T-cell (primary cell): ENCODE measurements at places on chromosomes 5 and 9. TPM values are rescaled to one million over a fixed set of nuclear protein-coding genes. Genes with fewer than 3 reads are reported as not detected.

DNA sequence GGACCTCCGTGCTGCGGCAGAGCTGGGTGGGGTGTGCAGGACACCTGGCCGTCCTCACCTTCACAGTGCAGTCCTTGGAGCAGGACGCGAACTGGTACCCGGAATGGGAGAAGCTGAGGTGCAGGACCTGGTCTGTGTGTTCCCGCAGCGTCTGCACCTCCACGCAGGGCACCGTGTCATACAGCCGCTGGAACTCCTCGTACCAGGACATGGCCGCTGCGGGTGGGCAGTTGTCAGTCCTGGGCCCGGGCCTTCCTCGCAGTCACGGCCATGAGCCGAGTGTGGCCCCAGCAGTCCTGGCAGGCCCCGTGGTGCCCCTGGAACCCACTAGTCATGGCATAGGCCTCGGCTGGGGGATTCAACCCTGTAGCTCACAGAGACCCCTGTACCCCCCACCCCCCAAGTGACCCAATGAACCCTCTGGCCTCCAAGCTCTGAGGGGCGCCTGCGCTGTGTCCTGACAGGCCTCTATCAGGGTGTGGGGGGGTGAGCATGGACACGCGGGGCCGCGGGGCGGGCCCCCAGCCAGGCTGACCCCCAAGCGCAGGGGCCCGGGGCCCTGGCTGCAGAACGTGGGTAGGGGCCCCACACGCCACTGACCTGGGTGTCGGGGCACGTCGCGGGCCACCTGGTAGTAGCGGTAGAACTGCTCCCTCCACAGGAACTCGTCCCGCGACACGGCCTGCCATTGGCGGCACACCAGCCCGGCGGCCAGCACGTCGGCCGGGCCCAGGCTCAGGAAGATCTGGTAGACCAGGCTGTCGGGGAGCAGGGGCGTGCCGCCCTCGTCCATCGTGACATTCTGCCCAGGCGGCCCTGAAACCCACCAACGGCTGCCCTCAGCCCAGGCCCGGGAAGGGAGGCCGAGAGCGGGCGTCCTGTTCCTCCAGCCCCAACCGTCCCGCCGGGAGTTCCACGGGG is 987 bp downstream of the FBXW5 start:
- peaks cover 22% of the 10 kb centered on the region for H3K36me3 ChIP-seq
- peak overlapping the region; percentile 80 for H3K4me3 ChIP-seq
- no peaks in the 10 kb centered on the region for H3K27me3 ChIP-seq
- peaks cover 54% of the 10 kb centered on the region for H3K4me1 ChIP-seq

CA9 gene
- total RNA-seq: 0.19 TPM

GRCh38 chr5:93890657-93891056 is 149.3 kb upstream of the POU5F2 start:
- H3K4me3 ChIP-seq: no peak overlapping the region
- no peaks in the 10 kb centered on the region for H3K36me3 ChIP-seq
- H3K27ac ChIP-seq: no peak overlapping the region
- no peaks in the 10 kb centered on the region for H3K4me1 ChIP-seq

DNA sequence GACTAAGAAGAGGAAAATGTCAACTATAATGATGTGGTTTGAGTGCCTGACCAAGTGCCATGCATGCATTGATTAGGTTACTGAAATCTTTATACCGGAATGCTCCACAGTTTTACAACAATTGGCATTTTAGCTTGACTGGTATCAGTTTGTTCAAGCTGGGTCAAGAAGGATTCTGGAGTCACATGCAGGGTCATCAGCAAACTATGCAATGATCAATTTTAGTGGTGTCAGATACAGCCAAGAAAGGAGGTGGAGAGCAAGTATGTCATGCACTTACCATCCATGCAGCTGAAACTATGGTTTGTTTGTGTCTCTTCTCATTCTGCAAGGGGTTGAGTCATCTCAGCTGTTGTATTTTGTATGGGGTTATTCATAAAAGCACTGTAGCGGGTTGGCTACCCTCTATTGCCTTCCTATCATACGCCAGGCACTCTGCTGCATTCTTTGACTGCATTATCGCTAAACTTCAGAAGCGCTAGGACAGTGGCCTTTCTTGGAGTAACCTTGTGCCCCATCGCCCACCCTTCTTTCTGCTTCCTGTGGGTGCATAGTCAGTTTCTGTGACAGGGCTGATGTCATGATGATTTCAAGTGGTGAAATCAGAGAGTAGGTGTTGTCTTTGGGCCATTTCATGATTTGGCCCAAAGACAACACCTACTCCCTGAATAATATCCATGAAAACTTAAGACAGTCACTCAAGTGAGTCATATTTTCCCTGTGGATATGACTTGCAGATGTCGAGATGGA is 145.4 kb downstream of the MTX3 start:
- DNase-seq: no peak
- no peak overlapping the region for H3K27ac ChIP-seq
- H3K27me3 ChIP-seq: no peaks in the 10 kb centered on the region
- no peak overlapping the region for H3K4me3 ChIP-seq

GRCh38 chr5:64637144-64637543 is 53.2 kb upstream of the SHISAL2B start:
- no peaks in the 10 kb centered on the region for H3K4me1 ChIP-seq
- no peak overlapping the region for H3K27ac ChIP-seq
- H3K4me3 ChIP-seq: no peak overlapping the region

WDR38 gene
- total RNA-seq: not detected

AGPAT2 gene
- total RNA-seq: 6.5 TPM

DNA sequence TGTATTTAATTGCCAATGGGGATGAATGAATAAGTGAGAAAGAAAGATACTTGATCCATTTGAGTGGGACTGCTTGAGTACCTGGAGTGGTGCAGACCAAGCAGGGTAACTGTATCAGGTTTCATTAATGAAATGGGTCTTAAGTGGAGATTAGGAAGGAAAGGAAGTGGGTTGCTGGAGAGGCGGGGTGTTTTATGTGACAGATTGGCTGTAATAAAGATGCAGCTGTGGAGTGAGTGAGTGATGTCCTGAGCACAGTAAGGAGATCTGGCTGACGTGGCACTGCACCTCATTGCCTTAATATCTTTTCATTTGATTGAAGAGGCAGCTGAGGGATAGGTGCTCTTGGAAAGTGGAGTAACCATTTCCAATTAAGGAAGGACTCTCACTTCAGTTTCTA is 161.0 kb upstream of the CCDC152 start:
- no peak for DNase-seq
- no peaks in the 10 kb centered on the region for H3K36me3 ChIP-seq
- H3K4me3 ChIP-seq: no peak overlapping the region
- no peaks in the 10 kb centered on the region for H3K27me3 ChIP-seq
- no peak overlapping the region for H3K27ac ChIP-seq

- H3K27ac ChIP-seq: no peak overlapping the region
- peaks cover 4% of the 10 kb centered on the region for H3K27me3 ChIP-seq
- DNase-seq: no peak
- H3K36me3 ChIP-seq: no peaks in the 10 kb centered on the region
Observed at GRCh38 chr5:160352308-160352707, 18.1 kb downstream of the C1QTNF2 start.

FSTL4 gene
- total RNA-seq: not detected

- H3K27me3 ChIP-seq: no peaks in the 10 kb centered on the region
- no peak overlapping the region for H3K27ac ChIP-seq
- H3K4me1 ChIP-seq: no peaks in the 10 kb centered on the region
- peaks cover 26% of the 10 kb centered on the region for H3K36me3 ChIP-seq
- no peak overlapping the region for H3K4me3 ChIP-seq
Observed at GRCh38 chr9:2780846-2781245, 63.0 kb downstream of the PUM3 start.
